Epithelial cell of alveolus of lung (primary cell): ENCODE measurements at places on chromosomes 6 and 20. TPM values are rescaled to one million over a fixed set of nuclear protein-coding genes. Genes with fewer than 3 reads are reported as not detected.

GNAS-AS1 gene
- total RNA-seq = 0.39 and 0.72 TPM in 2 replicates

NKX2-4 gene
- not detected in 2 replicates for total RNA-seq

TULP1 gene
- total RNA-seq = 0.24 TPM in 1 of 2 replicates, not detected in the other

SLC13A3 gene
- total RNA-seq = 3.1 and 8.2 TPM in 2 replicates
